Kidney epithelial cell (primary cell): ENCODE measurements at places on chromosomes 5 and 9.

DNA sequence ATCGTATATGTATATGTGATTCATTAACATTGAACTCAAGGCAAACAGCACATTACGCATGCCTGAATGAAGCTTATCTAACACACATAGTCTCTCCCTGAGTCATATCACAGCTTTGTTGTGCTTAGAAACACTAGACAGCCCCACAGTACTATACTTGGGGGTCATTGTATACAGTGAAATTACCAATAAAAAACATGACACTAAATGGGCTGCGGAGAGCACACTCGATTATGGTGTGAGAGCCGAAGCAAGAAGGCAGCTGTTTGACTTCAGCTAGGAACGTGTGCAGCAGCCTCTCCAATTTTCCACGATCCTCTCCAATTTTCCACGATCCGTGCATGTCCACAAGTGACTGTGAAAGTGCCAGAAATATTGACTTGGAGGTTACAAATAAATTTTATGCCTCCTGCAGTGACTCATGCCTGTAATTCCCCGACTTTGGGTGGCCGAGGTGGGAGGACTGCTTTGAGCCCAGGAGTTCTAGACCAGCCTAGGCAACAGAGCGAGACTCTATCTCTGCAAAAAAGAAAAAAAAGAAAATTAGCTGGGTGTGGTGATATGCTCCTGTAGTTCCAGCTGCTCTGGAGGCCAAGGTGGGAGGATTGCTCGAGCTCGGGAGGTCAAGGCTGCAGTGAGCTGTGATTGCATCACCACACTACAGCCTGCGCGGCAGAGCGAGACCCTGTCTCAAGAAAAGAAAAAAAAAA lies 102.4 kb downstream of the DAPK1 start:
- DNase-seq, result peak; percentile 84

DNA sequence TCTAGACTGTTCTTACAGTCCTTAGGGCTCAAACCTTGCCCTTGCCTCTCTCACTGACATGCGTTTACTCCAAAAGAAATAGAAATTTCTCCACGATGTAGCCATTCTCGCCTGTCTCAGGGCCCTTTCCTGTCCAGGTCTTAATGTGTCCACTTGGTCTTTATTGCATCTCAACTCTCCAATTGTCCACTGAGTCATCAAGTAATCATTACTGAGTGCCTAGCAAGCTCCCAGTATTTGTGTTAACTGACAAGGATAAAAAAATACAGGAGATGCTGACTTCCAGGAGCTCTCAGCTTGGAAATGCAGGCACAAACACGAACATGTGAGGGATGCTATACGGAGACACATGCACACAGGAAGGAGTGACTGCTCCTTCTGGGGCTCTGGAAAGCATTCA lies 147.3 kb downstream of the ARSB start:
- peak; percentile 21 for DNase-seq

DNA sequence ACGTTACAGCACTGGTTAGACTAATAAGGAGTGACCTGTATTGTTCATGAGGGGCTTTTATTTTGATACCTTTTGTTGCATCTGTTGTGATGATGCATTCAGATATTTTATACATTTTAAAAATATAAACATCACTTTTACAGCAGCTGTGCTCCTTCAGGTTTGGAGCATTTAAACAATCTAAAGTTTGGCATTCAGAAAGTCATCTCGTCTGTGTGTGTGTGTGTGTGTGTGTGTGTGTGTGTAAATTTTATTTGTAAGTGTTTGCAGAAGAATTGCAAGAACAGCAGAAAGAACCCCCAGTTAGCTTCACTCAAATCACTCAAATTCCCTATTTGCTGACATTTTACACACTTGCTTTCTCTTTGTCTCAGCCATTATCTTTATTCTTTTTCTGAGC lies 87.4 kb downstream of the ERCC6L2 start:
- no peak for DNase-seq

DNA sequence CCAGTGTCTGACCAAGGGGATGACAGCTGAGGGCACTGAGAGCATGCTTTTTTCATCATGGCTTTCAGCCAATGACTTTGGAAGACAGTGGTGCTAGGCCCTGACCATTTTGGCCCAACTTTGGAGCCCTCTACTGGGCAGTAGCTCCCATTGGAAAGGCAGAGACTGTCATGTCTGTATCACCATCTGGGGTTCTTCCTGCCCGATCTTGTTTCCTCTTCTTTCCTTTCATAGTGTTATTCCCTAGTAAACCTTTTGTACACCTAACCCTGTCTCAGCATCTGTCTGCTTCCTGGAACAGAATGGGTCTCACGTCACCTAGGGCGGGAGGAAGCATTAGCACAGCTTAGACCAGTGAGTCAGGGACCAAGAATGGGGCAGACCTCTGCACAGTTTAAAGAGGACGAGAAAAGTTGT lies 97.4 kb upstream of the MAST4 start:
- no peak for DNase-seq
